Mesenteric fat pad (tissue), 1 donor: ENCODE measurements at places on chromosomes 13 and 19. TPM values are rescaled to one million over a fixed set of nuclear protein-coding genes. Genes with fewer than 3 reads are reported as not detected.

- DNase-seq: no peak
Observed at GRCh38 chr19:49590971-49591730, at the start of gene PRR12. Gene PRR12, plus strand, starts transcription at chr19:49591182. Its CDS starts 473 bp downstream, at chr19:49591655.

- DNase-seq: no peak
Observed at GRCh38 chr19:38288123-38288855, 15.8 kb upstream of the C19orf33 start.

DNA sequence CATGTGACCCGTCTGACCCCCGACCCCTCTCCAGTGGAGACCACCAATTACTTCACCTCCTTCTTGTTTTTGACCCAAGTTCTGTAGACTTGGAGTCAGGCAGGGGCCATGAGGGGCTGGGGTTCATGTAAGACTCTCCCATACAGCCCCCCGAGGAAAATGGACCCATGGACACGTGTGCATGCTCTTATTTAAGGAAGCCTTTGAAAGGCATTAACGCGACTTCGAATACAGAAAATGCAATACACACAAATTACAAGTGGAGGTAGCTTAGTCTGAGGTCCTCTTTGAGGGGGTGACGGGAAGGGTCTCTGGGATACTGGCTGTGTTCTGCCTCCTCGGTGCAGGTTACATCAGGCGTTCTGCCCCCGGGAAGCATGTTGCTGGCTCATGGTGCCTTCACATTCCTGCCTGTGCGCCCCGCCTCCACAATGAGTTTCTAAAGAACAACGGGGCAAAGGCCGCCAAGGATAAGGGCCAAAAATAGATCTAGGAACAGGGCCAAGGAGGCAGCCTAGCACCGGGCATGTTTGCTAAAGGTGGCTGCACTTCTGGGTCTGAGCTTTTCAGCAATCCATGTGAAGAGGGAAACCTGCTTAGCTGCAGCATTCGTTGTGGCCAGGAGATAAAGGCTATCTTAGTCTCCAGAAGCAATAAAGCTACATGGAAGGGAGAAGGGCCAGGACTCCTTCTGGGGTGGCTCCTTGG is 54.5 kb downstream of the RAB20 start:
- DNase-seq: no peak

- DNase-seq: peak; percentile 93
Observed at GRCh38 chr13:110520431-110521295, 40.9 kb downstream of the RAB20 start.

MAG gene
- total RNA-seq: not detected

ZNF28 gene
- 11.1 TPM for total RNA-seq

DHDH gene
- 0.61 TPM for total RNA-seq

- no peak for DNase-seq
Observed at GRCh38 chr13:63436325-63436668, 2020.6 kb upstream of the PCDH20 start.

UGGT2 gene
- 32.4 TPM for total RNA-seq

ZNF296 gene
- 0.61 TPM for total RNA-seq

UPK1A gene
- total RNA-seq: 0.45 TPM

DNA sequence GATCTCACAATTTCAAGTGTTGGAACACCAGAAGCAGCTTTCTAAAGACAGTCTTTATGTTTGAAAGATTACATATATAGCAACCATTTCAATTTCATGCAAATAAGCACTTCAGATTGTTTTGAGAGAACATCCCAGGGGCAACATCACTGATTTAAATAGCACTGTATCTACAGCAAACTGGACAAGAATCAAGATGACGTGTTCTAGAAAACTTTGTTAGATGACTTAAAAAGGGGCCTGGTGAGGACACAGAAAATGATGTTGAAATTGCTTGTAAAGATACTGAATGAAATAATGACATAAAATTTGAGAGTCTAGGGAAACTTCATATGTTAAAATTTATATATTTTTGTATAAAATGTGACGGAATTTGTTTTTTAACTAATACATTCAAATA is 277.1 kb downstream of the KLF12 start:
- no peak for DNase-seq

- peak; percentile 100 for DNase-seq
Observed at GRCh38 chr19:19385131-19385895, 20.2 kb upstream of the GATAD2A start.

GRCh38 chr19:35860436-35860817 is 3.7 kb downstream of the KIRREL2 start:
- DNase-seq: no peak

DNA sequence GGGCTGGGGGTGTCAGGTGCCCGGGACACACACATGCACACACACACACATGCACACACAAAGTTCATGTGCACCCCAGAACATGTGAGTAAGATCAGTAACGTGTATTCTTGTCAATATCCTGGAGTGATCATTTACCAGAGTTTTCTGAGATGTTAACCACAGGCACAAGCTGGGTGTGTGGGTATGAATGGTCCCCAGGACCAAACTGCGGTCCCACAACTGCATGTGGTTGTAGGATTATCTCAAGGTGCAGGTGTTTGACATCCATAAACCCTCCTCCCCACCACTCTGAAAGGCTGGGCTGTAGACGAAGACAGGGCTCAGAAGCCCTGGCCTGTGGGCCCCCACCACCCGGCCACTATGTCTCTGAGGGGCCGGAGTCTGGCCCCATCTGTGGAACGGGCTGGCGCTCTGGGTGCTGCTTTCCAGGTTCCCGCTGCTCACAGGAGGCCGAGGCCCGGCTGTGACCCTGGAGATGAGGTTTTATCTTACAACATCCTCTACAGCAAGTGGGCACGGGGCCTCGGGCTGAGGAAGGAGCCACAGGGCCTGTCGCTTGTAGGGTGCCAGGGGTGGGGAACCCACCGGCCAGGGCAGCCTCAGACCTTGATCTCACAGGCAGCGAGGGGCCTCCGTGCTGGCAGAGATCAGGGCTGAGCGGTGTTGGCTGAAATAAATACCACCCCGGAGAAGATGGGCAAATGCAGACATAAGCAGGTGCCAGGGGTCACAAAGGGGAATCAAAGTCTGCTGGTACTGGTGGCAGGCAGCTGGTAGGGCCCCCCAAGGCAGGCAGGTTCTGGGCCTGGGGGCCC is 4.3 kb downstream of the F2RL3 start:
- no peak for DNase-seq

DNMT1 gene
- 57.7 TPM for total RNA-seq

GRCh38 chr19:51219307-51219706 is 5.6 kb upstream of the CD33 start:
- no peak for DNase-seq

FGF21 gene
- not detected for total RNA-seq

DNA sequence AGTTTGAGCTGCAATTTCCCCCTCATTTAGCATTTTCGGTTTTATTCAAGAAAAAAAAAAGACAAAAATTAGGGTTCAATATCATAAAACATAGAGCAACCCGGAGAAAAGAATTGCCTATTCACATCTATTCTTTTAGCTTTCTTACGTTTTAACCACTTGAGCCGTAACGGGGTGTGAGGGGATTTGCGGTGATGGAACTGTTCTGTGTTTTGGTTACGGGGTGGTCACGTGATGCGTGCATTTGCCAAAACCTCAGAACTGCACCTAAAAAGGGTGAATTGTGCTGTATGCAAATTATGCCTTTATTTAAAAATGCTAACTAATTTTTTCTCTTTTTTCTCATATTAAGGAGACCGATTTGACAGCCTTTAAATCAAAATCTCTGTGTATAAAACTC is 22.1 kb downstream of the CLEC11A start:
- DNase-seq: no peak

DNA sequence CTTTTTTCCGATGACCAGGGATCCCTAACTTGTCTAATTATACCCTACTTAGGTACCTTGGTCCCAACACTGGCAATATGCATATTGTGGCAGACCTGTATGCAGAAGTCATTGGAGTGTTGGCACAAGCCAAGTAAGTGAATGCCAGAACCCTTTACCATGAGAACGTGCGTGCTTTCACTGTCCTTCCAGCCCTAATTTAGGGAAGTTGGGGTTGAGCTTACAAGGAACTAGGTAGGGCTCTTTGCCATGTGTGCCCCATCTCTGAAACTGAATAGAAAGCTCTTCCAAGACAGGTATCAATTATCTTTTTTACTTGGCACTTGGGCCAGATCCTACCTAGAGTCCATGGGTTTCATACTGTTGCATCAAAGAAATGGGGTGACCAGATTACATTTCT is 93.2 kb downstream of the FRY start:
- no peak for DNase-seq

GRCh38 chr19:6222884-6223283 is 56.9 kb downstream of the MLLT1 start:
- no peak for DNase-seq

DNA sequence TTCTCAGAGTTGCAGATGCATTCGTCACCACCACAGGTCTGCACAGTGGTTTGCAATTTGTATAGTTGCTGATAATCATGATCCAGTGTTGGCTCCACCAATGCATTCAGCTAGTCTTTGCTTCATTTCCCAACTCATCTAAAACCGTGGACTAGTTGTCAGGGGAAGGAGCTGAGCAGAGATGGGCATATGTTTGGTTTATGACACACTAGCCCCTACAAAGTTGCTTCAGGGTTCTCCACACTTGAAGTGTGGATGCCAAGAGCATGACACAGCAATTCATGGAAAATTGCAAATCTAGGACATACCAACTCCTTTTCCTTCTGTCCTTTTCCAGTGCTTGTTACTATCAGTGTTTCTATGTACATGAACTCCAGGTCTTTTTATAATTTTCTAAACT is 168.0 kb downstream of the TNFSF13B start:
- DNase-seq: no peak

DNA sequence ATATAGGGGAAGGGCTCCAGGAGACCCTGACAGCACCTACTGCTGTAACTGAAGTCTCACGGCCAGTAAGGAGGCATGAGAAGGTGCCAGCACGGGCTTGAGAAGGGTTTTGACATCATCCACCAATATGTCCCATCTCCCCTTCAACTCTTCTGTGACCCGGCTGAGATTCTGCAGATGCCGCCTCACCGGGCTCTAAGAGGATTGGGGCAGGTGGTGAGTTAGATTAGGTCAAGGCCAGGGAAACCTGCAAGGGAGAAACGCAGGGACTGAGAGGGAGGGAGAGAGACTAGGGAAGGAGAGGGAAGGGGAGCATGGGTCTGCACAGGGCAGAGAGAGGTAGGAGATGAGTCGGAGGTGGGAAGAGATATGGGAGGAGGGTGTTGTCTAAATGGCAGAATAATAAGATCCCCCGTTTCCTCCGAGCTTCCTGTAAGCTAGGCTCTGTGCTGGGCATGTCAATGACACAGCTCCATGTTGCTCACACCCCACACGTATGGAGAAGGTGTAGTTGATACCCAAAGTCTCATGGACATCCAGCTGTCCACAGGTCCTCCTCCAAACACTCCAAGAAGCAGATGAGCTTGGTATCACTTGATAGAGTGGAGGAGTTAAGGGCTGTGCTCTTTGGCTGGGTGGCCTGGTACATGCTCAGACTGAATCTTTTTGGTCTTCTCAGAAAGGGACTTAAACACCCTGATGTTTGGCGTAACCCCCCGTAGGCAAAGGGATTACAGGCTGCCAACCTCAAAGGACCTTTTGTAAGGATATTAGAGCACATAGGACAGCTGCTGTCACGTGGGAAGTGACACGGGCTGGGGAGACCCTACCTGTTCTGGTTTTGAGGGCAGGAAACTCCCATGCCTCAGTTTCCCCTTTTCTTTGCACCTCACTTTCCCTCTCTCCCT is 6.1 kb downstream of the TPRX1 start:
- no peak for DNase-seq

CYP2A7 gene
- total RNA-seq: not detected

DNA sequence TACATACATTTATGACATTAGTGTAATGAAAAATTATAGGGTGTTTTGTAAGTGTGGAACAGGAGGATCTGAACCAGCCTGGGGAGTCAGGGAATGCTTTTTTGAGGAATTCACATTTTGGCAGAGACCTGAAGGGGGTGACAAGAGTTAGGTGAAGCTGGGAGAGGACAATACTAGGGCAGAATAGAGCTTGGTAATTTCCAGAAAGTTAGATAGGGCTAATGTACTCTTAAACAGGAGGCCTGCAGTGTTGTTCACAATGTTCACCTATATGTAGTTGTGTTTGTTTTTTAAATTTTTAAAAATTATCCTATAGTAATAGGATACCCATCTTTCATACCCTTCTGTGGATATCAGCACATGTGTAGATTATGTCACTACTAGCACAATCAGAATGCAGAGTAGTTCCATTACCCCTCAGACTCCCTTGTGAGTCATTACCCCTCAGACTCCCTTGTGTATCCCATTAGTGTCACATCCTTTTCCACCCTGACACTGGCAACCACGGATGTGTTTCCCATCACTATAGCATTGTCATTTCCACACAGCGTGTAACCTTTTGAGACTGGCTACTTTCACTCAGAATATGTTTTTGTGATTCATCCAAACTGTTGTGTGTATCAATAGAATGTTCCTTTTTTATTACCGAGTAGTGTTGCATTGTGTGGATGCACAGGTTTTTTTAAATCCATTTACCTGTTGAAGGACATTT is 43.1 kb downstream of the PCCA start:
- DNase-seq: no peak

DNA sequence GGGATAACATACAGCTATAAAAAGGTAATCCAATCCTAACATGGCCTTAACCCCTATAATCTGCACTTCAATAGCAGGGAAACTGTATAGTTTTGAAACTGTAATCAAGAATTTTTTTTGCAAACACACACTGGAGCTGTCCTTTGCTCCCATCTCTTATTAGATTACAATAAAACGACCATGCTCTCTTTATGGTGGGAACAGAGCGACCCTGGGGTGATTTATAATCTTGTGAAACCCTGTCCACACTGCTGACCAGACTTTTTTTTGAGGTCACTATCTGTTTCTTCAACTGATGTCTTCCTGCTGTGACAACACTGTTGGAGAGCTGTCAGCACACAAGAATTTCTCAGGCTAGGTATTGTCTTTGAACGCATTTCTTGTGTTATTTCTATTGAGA is 35.3 kb downstream of the DACH1 start:
- DNase-seq: no peak

GRCh38 chr19:32189956-32190706 is 155.3 kb upstream of the ZNF507 start:
- peak; percentile 47 for DNase-seq

DNA sequence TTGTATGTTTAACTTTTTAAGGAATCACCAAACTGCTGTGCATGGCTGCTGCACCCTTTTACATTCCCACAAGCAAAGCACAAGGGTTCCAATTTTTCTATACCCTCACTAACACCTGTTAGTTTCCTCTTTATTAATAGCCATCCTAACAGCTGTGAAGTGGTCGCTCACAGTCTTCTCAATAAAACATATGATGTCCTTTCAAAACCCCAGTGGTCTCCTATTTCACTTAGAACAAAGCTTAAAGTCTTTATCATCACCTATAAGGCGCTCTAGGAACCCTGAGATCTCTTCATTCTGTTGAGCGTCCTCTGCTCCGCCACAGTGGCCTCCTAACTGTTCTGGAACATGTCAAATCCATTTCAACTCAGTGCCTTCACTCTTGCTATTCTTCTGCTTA is 400.5 kb downstream of the KLF12 start:
- DNase-seq: no peak

DNA sequence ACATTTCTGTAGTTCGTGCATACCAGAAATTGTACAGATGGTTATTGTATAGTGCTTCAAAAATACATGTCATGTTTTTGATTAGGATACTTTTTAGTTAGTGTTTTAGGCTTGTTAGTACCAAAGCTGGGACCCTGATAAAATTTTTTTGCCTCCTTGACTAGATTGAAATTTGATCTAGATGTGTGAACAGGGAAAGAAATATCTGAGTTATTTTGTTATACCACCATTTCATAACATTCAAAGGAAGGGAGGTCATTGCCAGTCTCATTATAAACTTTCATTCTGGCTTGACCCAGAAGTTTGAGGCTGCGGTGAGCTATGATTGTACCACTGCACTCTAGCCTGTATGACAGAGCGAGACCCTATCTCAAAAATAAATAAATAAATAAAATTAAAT is 9.0 kb downstream of the LMO7 start:
- DNase-seq: no peak
